ENCODE measurements at places on chromosomes 13 and 19.

DNA sequence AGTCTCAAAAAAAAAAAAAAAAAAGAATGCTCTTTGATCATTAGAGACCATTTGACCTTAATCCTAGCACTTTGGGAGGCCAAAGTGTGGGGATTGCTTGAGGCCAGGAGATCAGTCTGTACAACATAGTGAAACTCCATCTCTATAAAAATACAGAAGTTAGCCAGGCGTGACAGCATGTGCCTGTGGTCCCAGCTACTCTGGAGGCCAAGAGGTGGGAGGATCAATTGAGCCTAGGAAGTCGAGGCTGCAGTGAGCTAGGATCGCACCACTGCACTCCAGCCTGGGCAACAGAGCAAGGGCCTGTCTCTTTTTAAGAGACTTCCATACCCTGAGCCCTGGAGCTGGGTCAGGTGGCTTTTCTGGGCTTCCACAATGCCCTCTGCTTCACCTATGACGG is 11.5 kb upstream of the COLGALT1 start:
- DNase-seq = no peak

DNA sequence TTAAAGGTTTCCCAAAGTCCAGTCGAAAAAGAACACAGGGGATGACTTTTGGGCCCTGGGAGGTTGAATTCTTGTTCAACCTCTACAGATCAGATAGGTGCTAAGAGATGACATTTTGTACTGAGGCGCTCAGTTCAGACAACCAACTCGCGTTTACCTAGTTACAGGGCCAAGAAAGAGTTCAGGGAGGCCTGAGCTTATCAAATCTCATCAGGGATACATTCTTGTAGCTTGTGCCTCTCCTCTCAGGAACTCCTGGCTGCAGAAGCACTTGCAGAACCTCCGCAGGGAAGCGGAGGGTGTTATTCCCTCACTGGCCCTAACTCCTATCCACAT is 825 bp downstream of the ZNF776 start:
- no peak for DNase-seq

- no peak for DNase-seq
Measured at GRCh38 chr19:8924283-8924682, 85.9 kb downstream of the MUC16 start.

GRCh38 chr13:27709779-27710178 is 82.5 kb upstream of the GSX1 start:
- DNase-seq = no peak

GRCh38 chr13:111909501-111909900 is 157.4 kb upstream of the SOX1 start:
- no peak for DNase-seq

DNA sequence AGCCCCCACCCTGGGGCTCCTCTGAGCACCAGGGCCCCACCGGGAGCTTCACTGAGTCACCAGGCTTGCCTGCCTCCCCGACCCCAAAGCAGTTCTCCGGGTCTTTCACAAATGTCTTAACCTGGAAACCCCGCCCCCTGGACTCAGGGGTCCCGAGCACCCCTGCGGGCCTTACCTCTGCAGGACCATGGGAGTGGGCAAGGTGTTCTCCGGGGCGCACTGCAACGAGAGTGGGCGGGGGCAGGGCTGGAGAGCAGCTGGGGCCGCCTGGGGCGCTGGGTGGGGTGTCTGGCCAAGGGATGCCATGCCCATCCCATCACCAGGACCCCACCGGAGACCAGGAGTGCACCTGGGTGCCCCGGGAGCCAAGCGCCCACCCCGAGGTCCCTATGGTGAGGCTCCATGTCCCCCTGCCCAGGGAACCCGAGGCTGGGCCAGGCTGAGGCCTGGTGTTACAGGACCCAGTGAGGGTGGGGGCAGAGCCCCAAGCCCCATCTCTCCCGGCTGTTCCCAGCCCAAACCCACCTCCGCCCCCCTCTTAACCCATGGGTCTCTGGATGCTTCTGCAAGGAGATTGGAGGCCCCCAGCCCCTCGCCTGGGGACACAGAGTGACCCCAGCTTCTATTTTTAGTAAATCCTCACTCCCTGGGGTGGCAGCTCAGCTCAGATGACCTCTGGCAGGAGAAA is 10.9 kb downstream of the MKNK2 start:
- DNase-seq = no peak

- no peak for DNase-seq
Measured at GRCh38 chr19:43623889-43624670, 4.7 kb upstream of the ZNF428 start.

GRCh38 chr13:23477101-23477500 is 43.6 kb upstream of the SACS start:
- DNase-seq = no peak

GRCh38 chr13:43924549-43925245 is 45.0 kb downstream of the LACC1 start:
- no peak for DNase-seq

- no peak for DNase-seq
Measured at GRCh38 chr19:566403-566802, 6.0 kb upstream of the BSG start.

DNA sequence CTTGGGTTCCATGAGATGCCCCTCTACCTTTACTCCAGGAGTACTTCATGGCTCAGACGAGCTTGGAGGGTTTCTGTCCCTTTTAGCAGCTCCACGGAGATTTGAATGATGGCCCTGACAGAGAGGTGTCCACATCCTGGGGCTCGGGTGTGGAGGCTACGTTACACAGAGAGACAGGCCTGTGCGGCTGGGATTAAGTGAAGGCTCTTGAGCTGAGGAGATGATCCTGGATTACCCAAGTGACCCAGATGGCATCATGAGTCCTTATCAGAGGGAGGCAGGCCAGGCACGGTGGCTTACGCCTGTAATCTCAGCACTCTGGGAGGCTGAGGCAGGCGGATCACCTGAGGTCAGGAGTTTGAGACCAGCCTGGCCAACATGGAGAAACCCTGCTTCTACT is 12.4 kb downstream of the DPP9 start:
- DNase-seq = no peak

DNA sequence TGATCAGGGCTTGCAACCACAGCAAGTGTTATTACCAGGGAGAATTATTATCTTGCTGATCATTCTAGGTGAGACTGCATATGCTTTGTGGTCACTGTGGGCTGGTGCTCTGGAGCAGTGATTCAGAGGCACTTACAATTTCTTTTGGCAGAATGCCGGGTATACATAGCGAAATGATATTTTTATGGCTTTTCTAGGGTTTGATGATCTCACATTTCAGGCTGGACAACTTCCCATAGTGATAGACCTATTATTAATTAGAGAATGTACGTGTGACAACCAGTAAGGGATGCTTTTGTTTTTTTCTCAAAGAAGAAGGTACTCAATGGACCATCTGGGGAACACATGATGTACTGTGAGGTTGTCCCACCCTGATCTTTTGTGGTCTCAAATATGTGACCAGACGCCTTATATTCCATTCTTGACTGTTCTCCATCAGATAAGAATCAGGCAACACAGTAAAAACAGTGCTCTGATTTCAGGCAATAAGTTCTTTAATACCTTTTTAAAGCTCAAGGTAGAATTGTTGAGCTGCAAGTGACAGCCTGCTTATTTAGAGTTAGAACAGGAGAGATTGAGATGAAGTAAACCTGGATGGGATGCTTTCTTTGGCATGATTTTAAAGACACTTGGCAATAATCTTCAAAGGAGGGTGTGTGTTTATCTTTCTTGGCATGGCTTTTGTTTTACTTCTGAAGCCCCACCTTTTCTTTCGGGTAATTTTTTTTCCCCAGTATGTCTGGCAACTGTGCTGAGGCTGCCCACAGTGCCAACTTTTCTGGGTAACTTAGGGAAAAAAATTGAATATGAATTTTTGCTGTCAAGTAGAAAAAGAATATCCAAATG is 27.4 kb upstream of the SCEL start:
- DNase-seq = no peak

- DNase-seq = no peak
Measured at GRCh38 chr13:100273552-100273951, 184.7 kb downstream of the PCCA start.

- no peak for DNase-seq
Measured at GRCh38 chr19:5677580-5677979, 2.7 kb downstream of the MICOS13 start.

GRCh38 chr19:16877581-16877980 is 11.2 kb upstream of the F2RL3 start:
- DNase-seq = no peak

DNA sequence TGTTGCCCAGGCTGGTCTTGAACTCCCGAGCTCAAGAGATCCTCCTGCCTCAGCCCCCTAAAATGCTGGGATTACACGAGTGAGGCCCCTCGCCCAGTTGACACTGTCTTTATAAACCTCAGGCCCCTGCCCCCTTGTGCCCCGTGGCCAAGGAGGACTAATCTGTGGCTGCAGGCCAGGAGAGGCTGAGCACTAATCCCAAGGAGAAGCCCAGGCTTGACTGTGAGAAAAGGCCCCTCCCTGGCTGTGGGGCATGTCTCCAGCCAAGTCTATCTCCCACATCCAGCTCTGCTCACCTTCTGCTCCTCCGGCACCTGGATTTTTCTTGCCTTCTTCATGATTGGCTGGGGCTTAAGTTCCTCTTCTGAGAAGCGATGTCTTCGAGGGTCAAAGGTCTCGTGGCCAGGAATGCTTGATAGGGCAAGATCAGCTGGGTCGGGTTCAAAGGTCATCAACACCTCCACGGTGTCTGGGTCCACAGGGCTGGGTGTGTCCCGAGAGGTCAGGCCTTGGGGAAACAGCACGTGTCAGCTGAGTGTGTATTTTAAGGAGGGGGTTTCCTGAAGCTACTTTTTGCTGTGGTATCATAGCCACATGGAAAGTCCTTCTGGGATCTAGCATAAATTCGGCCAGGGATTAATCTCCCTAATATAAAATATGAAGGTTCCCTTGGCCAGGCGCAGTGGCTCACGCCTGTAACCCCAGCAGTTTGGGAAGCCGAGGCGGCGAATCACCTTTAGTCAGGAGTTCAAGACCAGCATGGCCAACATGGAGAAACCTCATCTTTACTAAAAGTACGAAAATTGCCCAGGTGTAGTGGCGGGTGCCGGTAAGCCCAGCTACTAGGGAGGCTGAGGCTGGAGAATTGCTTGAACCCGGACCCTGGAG is 3.8 kb downstream of the DBP start:
- no peak for DNase-seq

DNA sequence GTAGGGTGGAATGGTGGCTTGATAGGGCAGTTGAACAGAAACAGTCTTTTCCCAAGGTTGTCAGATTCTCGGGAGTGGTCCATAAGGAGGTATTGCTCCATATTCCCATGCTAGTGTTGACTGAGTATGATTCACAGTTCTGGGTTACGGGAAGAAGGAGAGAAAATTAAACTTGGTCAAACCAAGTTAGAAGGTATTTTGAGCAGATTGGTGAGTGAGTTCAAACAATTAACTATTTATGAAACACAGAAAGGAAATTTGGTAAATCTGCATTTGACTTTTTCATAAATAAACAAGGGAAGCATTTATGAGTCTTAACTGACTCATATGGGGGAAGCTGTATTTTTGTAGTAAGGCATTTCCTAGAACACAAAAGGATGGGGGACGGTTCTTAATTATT is 2419.4 kb downstream of the PCDH9 start:
- DNase-seq = no peak

GRCh38 chr13:79404985-79405384 is 1.1 kb downstream of the RBM26 start:
- DNase-seq = no peak

- DNase-seq = no peak
Measured at GRCh38 chr13:49571299-49572240, 13.8 kb downstream of the RCBTB1 start.

- no peak for DNase-seq
Measured at GRCh38 chr13:29956853-29957252, 106.4 kb upstream of the UBL3 start.

- DNase-seq = no peak
Measured at GRCh38 chr19:45575216-45575615, 9.4 kb downstream of the OPA3 start.

- no peak for DNase-seq
Measured at GRCh38 chr13:74966275-74966674, 515.7 kb downstream of the TBC1D4 start.

DNA sequence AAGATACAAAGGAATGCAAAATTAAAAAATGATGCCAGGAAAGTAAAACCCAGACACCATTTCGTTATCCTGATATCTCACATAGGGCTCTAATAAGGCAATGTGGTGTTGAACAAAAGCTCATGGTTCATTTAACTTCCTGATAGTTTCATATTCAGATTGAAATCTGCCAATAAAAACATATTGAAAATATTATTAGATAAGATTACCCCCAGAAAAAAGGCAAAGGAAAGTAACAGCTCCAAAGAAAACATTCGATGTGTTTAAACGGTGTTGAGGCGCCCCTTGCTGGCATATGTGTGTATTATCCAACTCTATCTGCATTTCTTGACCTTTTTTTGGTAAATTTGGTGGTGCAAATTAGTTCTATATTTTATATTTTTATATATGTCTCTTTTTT is 75.9 kb downstream of the ESD start:
- no peak for DNase-seq

DNA sequence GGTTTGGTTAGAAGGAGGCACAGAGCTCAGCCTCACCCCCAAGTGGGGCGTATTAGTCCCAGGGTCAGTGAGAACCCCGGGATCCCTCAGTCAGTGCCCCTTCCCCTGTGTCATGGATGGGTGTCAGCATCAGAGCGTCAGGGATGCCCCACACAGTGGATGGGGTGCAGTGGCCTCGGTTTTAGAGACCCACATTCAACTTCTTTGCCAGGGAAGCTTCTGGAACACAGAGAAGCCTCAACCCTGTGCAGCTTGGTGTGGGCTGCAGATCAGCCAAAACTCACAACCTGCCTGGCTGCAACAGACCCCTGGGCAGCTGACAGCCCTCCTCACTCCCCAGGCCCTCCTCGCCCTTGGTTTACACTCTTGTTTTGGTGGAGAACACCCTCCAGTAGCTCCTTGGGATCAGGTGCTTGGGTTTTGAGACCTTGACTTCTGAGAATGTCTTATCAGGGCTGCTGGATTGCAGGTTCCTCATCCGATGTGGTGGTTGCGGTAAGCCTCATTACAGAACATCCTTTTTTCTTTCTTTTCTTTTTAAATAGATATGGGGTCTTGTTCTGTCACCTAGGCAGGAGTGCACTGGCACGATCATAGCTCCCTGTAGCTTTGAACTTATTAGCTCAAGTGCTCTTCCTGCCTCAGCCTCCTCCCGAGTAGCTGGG is 11.0 kb downstream of the ZNF333 start:
- no peak for DNase-seq

DNA sequence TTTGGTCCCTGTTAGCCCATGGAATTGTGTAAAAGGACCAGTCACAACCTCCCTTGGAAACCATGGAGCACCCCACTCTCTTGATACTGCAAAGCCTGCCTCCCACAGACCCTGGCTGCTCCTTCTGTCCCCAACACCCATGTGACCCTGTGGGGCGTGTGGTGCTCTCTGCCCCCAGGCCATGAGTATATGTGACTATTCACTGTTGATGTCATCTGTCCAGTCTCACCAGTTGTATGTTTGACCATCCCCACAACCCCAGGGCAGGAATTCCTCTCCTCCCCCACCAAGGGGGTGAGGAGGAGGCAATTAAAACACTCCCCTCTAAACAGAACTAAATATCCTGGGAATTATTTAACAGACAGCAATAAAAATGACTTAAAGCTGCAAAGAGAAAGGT is 35.2 kb downstream of the KCTD15 start:
- no peak for DNase-seq

DNA sequence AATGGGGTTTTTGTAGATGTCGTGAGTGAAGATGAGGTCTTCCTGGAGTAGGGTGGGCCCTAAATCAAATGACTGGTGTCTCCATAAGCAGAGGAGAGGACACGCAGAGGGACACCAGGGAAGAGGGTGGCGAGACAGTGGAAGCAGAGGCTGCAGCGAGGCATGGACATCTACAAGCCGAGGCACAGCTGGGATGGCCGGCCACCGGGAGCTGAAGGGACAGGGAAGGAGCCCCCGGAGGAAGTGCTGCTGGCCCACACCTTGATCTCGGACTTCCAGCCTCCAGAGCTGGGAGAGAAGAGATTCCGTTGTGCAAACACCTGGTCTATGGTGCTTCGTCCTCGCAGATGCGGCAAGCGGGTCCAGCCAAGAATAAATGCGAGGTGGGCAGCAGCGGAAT is 84.5 kb downstream of the ANKRD10 start:
- DNase-seq = no peak
